Stimulated activated CD8-positive, alpha-beta memory T cell treated with anti-CD3 and anti-CD28 coated beads, Interleukin-4, amount 100 ng/mL, for 4 hours (primary cell): ENCODE measurements at places on chromosomes 1 and 21.
A peak's percentile ranks its signal among the peaks of the same experiment; 100 is the strongest.

DNA sequence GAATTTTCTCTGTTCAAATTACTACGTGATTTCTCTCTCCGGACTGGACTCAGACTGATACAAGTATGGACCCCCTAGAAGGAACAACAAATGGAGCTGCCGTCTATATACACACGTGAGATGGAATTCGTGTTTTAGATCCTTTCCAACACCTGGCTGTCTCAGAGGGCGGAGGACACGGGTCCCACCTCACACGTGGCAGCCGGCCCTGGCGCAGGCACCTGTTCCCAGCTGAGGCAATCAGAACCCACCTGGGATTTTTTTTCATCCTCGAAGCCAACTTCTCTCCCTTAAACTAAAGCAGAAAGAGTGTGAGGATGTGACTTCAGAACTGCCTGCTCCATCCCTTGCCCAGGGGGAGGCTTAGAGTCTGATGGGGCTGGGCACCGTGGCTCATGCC is 34.1 kb upstream of the SCCPDH start:
- no peak for DNase-seq

DNA sequence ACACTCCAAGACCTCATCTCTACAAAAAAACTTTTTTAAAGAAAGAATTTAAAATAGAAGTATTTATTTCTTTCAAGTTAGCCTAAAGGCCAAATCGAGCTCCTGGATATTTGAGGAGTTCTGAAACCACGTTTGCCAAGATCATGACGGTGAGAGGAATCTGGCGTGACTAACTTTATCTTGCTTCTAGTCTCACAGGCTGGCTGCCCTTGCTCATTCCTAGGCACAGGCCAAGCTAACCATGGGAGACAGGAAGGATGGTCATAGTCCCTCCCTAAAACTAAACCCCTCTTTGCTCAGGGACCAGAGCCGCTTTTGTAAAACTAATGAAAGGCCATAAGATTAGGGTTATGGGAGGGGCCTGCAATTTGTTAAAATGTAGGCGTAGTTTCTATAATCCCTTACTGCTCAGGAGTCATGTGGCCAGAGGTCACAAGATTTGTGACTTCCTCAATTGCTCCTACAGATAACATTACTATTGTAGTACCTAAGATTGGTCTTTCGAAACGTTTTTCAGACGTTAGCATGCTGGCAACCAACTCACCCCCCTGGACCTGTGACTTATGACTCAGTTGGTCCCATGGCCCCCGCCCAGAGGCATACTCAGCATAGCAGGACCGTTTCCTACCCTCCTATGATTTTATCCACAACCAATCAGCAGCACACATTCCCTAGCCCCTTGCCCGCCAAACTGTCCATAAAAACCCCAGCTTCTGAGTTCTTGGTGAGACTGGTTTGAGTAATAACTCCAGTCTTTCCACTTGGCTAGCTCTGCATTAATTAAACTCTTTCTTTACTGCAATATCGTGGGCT is 425.0 kb downstream of the SMYD3 start:
- DNase-seq, result no peak

- DNase-seq, result no peak
Measured at GRCh38 chr1:105700723-105701122, 1355.8 kb upstream of the PRMT6 start.

DNA sequence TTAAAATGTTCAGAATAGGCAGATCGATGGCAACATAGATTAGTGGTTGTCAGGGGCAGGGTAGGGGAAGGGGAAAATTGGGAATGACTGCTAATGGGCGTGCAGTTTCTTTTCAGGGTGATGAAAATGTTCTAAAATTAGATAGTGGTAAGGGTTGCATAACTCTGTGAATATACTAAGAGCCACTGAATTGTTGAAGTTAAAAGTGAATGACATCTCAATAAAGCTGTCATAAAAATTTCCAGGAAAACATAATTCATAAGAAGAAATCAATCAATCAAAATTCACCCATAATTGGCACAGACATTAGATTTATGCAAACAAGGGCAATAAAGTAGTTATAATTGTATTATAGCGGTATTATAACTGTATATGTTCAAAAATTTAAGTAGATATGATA is 228.2 kb downstream of the PCP4 start:
- no peak for DNase-seq

DNA sequence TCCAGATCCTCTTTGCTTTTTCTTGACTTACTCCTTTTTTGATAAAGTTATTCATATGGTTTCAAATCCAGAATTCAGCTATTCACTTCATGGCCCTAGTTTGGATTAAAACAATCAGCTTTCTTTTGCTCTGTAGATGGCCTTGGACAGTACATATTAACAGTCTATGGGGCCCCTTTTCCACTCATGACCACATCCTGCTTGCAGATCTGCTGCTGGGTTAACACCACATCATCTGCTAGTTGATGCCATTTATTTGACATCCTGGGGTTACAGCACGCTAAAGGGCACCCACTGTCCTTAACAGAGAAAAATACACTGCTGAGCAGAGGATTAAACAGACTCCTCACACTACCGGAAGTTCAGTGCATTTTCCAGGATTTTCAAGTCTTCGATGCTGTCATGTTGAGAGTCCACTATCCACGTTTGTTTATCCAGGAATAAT is 941 bp upstream of the IFI16 start:
- peak; percentile 51 for DNase-seq

- DNase-seq, result no peak
Measured at GRCh38 chr21:25584833-25585676, 22.2 kb downstream of the MRPL39 start.

- DNase-seq, result no peak
Measured at GRCh38 chr1:8477983-8478362, 160.1 kb downstream of the SLC45A1 start.

DNA sequence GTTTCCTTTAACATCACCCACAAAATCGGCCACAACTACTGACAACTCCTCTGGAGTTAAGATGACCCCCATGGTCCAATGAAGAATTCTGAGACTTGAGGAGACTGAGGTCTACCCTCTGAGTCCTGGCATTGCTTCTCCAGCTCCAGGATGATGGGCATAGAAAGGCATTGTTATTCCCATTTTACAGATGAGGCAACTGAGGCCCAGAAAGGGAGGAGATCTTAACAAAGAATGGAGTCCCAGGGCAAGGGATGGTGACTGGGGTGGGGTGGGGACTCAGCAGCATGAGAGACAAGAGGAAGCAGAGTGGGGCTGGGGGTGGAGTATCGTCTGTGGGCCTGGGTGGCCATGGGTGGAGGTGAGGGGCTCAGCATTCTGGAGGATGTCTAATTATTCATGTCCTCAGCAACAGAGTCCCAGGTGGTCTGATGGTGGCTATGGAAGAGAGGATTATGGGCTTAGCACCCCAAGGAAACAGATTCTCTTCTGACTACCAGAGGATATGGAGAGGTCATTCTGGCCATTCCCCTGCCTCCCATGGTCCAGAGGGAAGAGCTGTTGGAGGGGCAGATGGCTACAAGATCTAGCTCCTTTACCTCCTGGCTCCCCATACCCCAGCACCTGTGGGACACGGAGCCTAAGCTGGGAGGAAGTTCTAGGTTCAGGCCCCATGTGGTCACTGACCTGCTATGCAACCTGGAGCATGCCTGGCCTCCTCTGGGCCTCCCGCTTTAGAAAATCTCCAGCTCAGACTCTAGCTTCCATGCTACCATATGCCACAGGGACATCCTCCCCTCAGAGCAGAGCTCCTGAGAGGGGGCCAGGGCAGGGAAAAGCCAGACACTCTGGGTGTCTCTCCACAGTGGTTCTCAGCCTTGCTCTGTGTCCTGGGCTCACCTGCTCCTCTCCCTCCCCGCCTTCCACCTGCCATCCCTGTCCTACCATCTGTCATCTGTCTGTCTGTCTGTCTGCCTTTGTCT is 37.4 kb upstream of the DMBX1 start:
- no peak for DNase-seq

DNA sequence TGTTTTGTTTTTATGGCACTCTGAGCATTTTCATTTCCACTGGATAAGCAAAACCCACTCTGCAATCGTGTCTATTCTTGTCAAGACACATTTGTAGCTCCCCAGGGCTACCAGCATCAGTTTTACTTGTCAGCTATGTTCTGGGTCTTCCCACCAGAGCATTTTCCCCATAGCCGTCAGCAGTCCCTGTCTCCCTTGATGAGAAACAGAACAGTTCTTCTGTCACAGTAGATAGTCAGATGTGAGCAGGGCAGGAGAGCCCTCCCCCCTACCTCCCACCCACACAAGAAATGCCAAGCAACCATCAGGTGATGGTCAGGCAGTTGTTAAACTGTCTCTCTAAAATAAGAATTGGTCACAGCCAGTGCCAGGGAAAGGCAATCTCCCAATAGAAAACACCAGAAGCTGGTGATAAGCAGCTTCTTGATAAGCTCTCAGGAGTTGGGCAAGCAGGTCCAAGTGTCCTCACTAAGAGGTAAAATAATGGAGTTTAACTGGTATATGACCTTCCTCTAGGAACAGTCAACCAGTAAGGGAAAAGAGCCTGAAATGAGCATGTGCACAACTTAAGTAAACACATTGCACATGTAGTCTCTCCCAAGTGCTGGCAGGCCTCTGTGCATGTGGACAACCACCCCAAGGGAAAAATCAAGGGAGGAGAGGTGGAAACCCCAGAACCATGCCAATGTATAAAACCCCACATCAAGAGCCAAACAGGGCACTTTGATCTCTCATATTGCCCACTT is 208.2 kb downstream of the S1PR1 start:
- no peak for DNase-seq

DNA sequence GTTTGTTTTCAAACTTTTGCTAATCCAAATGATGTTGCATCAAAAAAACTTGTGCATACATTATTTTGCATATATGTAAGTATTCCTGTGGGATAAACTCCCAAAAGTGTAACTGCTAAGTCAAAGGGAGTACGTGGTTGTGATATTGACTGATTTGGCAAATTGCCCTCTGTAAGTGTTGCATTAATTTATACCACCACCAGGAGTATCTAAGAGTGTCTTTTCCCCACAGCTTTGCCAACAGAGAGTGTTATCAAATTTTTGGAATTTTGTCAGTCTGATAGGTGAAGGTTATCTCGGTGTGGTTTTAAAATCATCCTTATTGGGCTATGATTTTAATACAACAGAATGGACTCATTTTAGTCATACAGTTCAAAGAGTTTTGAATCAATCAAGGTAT is 30.1 kb upstream of the PARP1 start:
- no peak for DNase-seq

DNA sequence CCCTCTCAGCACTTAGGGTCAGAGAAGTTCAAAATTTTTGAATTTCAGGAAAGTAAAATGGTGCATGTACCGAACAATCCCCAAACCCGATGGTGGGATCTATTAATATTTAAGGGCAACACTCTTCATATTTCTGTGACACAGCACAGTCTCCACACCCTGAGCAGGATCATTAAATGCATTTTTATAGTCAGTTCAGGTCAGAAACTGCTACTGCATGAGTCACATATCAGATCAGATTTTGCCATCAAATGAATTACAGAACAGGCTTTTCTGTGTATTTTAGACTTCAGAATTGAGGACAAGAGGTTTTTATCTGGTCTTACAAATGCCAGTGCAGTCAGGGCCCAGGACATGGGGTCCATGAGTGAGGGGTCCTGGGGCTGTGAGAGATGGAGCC is 79.2 kb downstream of the RIPK4 start:
- no peak for DNase-seq

DNA sequence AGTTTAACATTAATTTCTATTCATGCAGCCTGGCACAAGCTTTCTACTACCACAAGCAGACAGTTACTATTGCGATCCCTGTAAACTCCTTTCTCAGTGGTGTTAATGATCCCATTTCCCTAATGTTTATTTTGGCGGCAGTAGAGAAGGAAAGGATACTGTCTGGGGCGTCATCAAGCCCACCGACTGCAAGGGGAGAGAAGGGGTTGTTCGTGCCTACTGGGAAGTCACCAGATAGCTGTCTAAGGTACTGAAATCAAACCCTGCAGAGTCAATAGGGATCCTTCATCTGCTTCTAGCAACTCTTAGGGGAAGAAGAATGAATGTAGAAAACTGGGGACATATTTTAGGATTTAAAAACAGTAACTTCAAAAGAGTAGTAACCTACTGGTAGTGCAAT is 95.2 kb upstream of the ADAR start:
- no peak for DNase-seq
